ENCODE measurements at places on chromosomes 7 and 10.

DNA sequence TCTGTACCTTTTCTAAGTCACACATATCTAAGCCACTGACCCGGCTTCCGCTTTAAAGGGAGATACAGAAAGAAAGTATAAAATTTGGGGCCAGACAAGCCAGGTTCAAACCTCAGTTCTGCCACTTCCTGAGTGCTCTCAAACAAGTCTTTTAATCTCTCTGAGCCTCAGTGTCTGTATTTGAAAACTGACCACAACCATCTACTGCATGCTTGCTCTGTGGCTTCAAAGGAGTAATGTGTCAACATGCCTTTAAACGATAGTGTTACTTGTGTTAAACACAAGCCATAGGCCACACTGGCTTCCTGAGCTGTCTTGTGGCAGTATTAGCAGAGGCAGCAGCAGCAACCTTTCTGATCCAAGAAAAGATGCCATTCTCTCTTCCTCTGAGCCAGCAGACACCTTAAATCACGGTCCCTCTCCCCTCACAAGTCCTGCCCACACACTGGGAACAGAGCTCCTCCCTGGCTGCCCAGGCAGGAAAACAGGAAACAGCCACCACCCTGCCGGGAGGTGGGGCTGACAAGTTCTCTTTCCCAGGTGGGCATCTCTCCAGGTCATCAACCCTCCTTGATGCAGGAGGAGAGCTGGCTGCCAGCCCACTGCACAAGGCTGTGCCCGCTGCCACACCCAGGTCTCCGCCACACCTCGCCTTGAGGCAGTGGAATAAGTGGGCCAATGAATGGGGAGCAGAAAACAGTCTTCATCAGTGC is 10.7 kb downstream of the HIP1 start:
- no peak for DNase-seq

DNA sequence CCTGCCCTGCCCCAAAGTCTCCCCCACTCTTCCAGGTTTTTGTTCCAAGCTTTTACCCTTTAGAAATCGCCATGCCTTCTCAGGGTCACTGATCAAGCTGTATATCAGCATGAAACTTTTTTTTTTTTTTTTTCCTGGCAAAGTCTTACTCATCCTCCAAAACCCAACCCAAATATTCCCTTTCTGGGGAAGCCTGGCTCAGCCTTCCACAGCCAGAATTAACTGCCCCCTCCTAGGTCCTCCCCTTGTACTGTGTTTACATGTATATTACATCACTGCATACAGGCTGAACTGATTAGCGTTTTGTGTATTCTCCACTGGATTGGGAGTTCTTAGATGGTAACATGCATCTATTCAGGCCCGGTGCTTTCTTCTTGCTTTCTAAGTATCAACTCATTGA is 4.6 kb upstream of the NOBOX start:
- no peak for DNase-seq

- no peak for DNase-seq
Observed at GRCh38 chr7:154856733-154857132, 146.2 kb downstream of the PAXIP1 start.

DNA sequence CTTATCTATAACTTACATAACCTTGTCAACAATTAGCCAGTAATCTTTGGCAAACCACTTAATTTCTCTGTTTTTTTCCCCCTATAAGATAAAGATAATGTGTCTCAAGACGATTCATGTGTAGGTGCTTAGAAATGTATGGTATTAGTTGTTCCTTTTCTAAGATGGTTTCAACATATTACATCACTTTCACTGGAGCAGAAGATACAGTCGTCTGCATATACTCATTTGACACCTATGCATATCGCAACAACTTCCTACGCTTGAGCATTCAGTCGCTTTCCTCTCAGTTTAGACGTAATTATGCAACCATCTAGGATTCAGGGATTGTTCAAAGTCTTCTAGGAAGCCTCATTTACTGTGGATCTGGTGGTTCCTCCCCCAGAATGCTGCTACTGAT is 396.7 kb downstream of the PHTF2 start:
- no peak for DNase-seq

DNA sequence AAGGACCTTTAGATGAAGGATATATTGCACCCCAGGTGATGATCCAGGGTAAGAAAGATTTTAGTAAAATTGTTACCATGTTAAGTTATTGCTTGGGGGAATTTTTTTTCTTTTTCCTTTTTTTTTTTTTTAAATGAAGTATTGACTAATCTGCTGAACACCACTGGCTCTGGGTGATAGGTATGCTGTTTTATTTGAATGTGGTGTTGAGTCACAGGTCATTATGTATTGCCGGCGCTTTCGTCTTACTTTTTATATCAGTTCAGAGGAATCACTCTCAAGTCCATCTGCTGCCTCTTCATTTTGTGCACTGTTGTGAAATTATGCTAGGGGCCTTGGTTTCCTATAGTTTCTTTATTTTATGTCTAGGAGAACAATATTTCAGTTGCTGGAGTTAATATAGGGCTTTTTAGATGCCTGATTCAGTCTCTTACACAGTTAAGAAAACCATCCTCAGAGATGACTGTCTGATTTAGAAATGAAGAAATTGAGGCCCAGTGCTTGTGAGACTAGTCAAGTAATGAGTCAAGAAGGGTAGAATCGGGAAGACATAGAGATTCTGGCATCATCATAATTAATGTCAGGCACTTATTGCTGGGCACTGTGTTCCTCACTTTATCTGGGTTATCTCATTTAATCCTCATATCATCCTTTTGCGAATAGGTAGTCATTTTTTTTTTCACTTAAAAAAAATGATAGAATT is 38.7 kb downstream of the NRF1 start:
- no peak for DNase-seq

- DNase-seq = no peak
Observed at GRCh38 chr10:91012502-91012901, 91.6 kb upstream of the ANKRD1 start.
